ENCODE measurements at places on chromosomes 2 and 18.

- DNase-seq, result no peak
These were observed 39.7 kb upstream of the MRPL19 start for GRCh38 chr2:75606761-75607399.

GRCh38 chr18:75639472-75639831 lies 211.9 kb upstream of the SMIM21 start:
- no peak for DNase-seq

DNA sequence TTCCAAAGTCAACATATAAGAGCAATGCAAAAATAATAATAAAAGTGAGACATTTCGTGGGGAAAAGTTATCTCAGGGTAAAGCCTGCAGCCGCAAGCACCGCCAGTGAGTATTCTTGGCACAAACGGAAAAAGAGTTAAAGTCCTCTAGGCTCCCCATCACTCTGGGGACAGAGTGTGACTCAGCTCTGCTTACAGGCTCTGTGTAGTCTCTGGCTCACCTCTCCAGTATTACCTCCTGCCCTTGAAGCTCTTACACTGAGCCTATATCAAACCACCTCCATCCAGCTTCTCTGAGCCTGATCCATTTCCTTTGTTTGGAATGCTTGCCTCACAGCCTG lies 55.5 kb downstream of the MTHFD2 start:
- DNase-seq, result no peak

DNA sequence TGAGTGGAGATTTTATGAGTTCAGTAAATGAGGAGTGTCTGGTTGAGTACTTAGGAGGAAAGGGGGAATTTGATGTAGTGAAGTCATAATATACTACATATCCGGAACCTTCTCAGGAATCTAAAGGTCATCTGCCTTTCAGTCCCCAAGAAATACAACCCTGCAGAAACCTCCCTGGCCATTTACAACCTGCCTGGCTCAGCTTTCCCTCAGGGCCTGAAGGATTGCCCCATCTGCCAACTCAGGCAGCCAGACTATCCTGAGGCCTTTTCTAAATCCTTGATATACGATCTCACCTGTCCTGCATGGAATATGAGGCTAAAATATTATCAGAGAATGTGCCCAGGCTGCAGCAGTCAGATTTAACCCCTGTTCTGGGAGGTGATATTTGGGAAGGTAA lies 165.4 kb upstream of the SPOPL start:
- no peak for DNase-seq

DNA sequence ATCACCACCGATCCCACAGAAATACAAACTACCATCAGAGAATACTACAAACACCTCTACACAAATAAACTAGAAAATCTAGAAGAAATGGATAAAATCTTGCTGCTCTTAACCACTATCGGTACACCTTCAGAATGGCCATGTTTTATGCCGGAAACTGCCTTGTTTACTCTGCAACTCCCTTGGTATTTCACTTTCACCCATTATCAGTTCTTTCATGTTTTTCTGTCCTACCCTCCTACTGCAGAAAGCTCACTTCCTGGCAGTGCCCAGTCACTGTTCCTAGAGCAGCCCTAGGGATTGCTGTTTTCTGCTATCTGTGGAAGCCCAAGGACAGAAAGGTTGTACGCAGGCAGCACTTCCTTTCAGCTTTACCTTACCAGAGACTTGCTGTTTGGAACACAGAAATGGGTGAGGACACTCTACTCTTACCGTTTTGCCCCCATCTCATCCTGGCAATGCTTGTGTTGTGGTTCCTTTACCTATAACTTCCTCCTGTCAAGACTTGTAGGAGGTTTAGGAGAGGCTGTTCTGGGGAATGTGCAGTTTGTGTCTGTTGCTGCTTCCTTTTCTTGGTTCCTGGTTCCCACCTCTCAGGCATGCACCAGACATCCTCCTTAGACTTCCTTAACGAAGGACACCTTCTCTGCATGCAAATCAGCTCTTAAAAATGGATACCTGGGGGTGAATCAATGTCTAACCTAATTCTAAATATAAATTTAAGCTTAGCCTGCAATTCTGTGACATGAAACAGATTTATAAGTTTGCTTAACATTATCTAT lies 394.4 kb downstream of the SPAG16 start:
- DNase-seq, result no peak

DNA sequence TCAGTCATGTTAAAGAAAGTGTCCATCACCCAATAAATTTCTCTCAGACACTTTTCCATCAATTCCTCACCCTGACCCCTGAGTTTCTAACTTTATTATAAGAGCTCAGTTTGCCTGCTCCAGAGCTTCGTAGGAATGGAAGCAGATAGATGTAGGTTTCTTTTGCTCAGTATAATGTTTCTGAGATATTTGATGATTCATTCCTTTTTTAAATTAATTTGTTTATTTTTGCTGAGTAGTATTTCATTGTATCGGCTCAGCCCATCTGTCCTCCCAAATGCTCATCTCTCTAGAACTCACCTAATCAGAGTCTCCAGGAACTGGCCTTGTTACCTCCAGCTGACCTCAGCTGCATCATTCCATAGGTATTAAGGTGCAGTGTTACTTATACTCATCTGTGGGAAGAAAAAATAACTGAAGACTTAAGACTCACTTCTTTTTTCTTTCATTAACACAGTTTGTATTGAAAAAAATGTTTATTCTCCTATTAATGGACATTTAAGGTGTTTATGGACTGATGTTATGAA lies 11.9 kb upstream of the BCL2L11 start:
- DNase-seq, result no peak

GRCh38 chr2:74645344-74645743 lies 2.8 kb downstream of the M1AP start:
- DNase-seq, result no peak

DNA sequence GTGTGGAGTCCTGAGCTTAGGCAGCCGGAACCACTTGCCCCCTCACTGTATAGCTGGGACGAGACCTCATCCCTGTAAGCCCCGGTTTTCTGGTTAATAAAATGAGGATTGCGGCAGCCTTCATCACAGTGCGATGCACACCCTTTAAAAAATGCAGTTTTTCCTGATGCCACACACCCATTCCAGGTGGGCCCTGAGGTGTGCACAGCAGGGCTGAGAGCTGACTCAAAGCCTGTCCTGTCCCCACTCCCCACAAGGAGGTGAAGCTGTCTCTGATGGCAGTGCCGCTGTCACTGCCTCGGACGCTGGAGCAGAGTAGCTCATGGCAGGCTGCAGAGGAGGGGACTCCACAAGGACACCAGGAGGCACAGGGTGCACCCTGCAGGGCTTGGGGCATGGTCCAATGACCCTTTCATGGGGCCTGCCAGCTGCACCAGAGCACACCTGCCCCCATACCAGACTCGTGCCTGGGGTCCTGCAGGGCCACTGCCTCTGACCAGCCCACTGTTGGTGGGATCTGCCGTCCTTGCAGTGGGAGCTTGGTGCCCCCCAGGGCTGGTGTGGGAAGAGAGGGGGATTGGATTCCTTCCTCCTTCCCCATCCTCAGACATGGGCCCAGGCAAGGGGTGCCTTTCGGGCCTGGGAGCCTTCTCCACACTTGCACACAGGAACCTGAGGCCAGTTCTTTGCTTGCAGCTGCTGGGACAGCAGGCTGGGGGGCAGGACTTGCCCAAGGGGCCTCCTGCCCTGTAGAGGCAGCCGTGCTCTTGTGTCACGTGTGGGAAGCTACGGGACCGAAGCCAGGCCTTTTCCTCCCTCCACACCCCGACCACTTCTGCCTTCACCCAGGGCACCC lies 22.8 kb downstream of the GPC1 start:
- DNase-seq, result no peak

DNA sequence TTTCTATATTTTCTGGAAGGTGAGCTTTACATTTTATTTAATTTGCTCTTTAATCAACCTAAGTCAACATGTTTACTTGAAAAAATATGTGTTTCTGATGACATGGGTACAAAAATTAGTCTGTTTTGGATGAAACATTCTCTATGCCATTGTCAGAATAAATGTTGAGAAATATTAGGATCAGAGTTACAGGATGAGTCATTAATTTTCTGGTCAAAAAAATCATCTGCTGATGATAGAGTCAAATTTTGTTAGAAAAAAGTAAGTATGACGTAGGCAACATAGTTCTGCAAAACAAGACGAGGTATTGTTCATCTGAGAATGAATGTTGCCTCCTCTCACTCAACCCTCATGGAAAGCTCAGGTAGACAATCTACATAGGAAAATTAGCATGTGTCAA lies 107.6 kb upstream of the CAVIN2 start:
- DNase-seq, result no peak

GRCh38 chr2:39723946-39724827 lies 54.9 kb downstream of the THUMPD2 start:
- no peak for DNase-seq

All from hematopoietic multipotent progenitor cell treated with erythropoietin and hydrocortisone succinate and interleukin-3 and kit ligand, for 4 days (in vitro differentiated cells).